Stimulated activated CD4-positive, alpha-beta T cell treated with anti-CD3 and anti-CD28 coated beads, Interleukin-15, amount 100 ng/mL, for 1 hour (primary cell): ENCODE measurements at places on chromosomes 11 and 22.

DNA sequence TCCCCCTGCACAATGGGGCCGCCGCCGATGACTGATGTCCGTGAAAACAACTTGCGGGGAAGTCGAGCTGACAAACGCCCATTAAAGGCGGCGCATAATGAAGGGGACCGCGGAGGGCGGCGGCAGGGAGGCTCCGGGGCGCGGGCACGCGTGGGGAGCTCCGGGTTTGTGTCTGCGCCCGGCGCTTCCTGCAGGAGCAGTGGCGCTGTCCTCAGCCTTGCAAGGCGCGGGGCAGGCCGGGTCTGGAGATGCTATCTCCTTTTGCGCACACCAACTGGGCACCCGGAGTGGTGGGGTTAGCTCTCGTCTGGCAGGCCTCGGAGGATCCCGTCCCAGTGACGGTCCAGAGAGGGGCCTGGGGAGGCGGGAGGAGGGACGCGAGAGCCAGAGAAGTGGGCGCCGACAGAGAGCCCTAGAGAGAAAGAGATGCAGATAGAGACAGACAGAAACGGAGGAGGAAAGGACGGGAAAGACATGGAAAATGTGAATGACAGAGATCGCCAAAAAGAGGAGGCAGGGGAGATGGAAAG lies 390 bp upstream of the FGF3 start:
- DNase-seq: no peak

GRCh38 chr22:37062376-37062675 lies 10.8 kb downstream of the KCTD17 start:
- DNase-seq: no peak

DNA sequence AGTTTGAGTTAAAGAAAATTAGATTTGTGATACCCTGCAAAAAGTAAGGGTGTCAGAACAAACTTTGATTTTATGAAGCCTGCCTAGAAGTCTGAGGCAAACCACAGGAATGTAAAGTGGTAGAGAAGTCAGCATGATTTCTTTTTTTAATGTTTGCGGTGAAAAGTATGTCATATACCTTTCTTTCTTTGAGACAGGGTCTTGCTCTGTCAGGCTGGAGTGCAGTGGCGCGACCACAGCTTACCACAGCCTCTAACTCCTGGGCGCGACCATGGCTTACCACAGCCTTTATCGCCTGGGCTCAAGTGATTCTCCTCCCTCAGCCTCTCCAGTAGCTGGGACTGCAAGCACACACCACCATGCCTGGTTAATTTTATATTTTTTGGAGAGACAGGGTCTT lies 4.7 kb downstream of the API5 start:
- no peak for DNase-seq

GRCh38 chr11:2777871-2778629 lies 78.3 kb upstream of the KCNQ1OT1 start:
- DNase-seq: no peak

DNA sequence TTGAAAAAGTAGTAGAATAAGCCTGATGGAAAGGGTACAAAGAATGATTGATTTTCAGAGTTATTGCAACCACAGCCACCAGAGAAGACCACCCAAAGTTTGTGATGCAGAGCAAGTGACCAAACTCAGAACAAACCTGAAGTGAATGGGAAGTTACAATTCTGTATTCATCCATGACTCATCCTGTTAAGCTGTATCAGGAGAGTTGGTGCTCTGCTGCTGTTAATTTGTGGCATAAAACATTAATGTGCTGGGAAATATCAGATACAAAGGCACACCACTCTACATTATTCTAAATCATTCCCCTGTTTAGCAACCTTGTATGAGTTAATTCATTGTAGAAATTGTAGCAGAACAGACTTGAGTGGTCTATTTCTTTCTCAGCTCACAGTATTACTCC lies 19.6 kb upstream of the PDGFD start:
- DNase-seq: no peak

- no peak for DNase-seq
Measured at GRCh38 chr11:94794287-94795168, 26.4 kb downstream of the AMOTL1 start.

- no peak for DNase-seq
Measured at GRCh38 chr11:2772544-2773031, 72.8 kb upstream of the KCNQ1OT1 start.

GRCh38 chr11:76782531-76783293 lies 444 bp upstream of the TSKU start:
- no peak for DNase-seq

GRCh38 chr11:117752071-117752470 lies 44.9 kb downstream of the DSCAML1 start:
- DNase-seq: no peak

DNA sequence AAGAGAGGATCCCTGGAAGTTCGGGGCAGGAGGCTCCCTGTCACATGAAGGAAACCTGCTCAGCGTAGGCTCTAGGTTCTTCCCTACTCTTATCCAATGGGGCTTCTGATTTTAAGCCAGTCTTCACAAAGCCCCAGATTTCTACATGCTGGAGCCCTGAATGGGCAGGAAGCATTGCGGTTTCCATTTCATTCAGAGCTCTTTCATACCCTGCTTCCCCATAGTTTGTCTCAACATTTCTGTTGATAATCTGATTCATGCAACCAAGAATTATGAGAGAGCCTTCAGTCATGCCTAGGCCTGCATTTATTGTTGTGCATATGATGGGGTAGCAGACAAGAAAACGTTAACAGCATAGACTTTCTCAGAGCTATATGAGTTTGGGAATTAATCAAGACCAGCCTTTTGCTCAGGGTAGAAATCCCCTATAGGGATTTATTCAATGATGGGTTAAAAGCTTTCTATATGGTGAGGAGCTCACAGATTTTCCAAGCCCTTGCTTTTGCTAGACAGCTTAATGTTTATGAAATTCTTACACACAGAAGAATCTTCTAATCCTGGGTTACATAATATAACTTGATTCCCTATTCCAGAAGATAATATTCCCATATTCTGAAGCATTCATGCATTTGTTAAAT lies 15.9 kb downstream of the OR51B4 start:
- DNase-seq: no peak

- DNase-seq: no peak
Measured at GRCh38 chr11:75896843-75897419, 81.9 kb downstream of the UVRAG start.

GRCh38 chr22:17781319-17782031 lies 7.2 kb upstream of the BID start:
- no peak for DNase-seq

- no peak for DNase-seq
Measured at GRCh38 chr11:120129570-120129969, 8.3 kb downstream of the TRIM29 start.

GRCh38 chr11:102559839-102560238 lies 29.3 kb upstream of the MMP7 start:
- DNase-seq: no peak

- no peak for DNase-seq
Measured at GRCh38 chr11:11119917-11120316, 233.1 kb downstream of the CSNK2A3 start.

GRCh38 chr22:49642331-49642730 lies 185.3 kb downstream of the BRD1 start:
- DNase-seq: no peak

DNA sequence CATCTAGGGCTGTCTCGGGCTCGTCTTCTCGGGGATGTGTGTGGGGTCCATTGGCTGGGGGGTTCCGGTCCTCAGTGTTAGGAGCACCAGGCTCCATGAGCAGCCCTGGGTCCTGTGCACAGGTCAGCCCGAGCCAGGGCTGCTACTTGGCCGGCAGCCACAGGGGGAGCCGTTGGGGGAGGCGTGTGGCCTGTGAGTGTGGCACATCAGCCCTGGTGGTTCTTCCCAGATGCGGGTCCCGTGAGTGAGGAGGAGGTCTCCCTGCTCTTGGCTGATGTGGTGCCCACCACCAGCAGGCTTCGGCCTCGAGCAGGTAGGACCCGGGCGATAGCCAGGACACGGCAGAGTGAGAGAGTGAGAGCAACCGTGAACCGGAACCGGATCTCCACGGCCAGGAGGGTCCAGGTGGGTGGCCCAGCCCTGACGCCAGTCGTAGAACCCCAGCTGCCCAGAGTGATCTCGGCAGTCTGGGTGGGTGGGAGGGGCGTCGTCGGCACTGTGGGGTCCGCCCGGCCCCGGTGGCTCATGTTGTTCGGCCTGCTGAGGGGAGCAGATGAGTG lies 18.5 kb downstream of the IRF7 start:
- DNase-seq: no peak

GRCh38 chr11:72598906-72599305 lies 75.3 kb downstream of the PDE2A start:
- DNase-seq: no peak

- DNase-seq: no peak
Measured at GRCh38 chr11:125091247-125091876, 20.1 kb downstream of the TMEM218 start.

DNA sequence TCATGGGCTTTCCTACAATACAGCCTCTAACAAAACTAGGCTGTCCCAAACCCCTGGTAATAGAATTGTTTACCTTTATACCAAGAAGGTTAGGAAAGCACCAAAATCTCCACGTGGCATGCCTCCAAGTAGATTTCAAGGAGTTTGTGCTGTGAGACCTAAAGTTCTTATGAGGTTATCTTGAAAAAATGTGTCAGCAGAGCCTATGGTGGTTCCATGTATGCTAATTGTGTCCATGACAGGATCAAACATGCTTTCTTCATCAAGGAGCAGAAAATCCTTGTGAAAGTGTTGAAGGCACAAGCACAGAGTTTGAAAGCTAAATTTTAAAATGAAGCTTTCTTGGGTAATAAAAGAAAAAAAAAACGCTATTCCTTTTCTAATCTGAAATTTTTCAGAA lies 36.2 kb downstream of the CCDC73 start:
- no peak for DNase-seq

DNA sequence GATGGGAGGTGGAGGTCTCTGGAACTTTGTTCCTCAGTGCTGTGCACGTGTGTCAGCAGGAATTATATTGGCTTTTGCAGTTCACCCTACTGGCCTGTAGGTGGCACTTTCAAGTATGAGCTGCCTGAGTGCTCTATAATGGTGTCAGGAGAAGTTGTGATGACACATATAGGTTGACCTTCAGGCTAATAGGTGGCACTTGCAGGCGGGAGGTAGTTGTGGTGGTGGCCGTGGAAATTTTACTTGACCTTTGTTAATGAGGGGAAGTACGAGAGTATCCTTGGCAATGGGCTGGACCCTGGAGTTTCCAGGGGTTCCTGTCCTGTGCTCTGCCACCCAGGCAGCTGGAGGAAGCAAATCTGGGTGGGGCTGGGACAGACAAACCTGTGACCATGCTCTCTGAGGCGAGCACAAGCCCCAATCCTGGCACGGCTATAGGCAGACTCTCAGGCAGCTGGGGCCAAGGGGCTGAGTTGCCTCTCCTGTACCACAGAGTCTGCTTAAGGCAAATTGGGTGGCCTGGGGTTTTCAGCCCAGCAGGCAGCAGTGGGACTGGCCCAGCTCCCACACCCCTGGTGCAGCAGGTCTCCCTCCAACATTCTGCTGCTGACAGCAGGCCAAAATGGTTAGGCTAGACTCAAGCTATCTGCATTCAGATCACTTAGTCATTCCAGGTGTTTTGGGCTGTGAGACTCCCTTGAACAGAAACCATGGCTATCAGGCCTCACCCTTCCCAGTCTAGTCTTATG lies 147.5 kb upstream of the CTSC start:
- DNase-seq: no peak

DNA sequence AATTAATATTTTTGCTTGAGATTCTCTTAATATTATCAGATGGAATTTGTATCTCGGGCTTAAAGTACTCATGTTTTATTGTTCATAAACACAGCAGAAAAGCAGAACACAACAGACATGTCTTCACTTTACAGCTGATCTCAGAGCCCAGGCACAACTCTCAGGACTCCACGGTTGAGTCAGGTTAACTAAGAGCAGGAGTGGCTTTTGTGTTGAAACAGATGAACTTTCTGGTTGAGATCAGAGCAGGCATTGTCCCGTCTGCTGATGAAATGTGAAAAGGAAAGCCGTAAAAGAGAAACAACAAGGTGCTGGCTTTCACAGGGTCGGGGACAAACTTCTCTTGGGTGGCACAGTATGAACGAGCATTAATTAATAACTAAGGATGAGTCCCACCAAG lies 49.0 kb downstream of the JHY start:
- no peak for DNase-seq

DNA sequence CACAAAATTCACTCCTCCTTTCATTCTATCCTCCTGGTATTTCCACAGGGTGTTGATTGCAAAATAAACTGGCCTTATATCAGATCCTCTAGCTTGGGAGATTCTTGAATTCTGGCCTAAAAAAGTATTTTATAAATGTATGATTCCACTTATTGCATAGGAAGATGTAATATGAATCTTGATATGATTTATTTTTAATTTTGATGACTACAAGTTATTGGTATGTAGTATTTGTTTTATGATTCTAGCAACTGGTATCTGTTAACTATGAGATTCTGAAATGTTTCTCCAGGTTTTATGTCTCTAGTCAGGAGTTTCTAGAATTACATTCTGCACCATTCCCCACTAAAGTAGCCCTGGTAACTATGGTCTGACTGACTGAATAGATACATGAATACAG lies 373.9 kb upstream of the C11orf87 start:
- DNase-seq: no peak

DNA sequence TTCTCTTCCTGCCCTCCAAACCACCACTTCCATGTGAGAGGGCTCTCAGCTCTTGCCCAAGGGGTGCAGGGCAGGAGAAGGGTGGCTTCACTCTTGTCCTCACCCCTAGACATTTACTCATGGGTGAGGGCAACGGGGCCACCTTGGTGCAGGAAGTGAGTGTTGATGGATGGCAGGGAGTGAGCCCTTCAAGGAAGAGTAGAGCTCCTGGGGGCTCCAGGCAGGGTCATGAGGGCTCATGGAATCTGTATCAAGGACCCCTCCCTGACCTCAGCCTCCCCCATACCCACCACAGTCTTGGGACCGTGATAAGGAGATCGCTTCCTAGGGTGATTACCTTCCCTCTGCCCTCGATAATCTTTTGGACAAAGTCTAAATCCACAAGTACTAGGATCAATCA lies 37.8 kb downstream of the TSPAN18 start:
- no peak for DNase-seq

DNA sequence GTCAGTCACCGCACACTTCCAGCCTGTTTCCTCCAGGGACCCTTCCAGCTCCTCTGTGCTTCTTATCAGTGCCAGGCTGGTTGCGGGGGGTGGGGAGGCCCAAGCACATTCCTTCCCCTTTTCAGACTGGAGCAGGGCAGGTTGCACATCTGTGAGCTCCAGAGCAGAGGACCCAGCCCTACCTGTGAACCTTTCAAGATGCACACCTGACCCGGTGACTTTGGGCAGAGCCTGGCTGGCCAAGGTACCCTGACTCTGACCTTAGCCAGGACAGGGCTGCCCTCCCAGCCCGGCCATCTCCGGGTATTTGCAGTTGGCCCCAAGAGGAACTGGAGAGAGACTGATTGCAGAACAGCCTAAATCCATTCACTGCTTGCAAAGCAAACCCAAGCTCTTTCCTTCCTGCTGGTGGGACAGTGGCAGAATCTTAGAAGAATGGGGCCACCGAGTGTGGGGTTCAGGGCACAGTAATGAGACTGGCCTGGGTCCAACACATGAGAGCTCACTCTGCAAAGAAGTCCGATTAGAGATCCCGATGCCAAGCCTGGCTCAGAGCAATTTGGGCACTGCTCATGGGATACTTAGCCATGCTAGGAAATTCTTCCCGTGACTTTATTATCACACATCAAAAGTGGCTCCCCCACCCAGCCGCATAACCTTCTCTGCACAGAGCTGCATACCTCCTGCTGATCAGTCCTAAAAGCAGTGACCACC lies 64.7 kb upstream of the CCND1 start:
- no peak for DNase-seq

GRCh38 chr11:77611921-77612320 lies 22.2 kb downstream of the AQP11 start:
- no peak for DNase-seq
